ENCODE measurements at places on chromosomes 7 and 10.

GRCh38 chr7:8068892-8069686, 100.5 kb downstream of the GLCCI1 start:
- DNase-seq: no peak

- no peak for DNase-seq
These were observed 82.8 kb downstream of the GLCCI1 start for GRCh38 chr7:8051373-8051772.

GRCh38 chr10:100192350-100192749, 6.5 kb upstream of the ERLIN1 start:
- no peak for DNase-seq

DNA sequence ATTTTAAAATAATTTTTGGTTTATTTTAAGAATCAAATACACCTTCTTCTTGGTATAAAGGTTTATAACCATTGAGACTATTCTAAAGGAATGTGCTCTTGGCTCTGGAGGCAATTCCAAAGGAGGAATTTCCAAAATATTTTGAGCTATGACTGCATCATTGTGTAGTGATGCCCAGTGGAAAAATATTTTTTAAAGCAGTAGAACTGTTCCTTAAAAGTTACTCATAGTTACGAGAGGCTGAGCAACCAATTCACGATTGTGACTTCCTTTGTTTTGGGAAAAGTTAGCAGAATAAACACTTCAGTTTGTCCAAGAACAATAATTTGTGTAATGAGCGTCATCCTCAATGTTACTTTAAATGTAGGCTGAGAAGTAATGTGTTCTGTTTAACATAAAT, 233.6 kb downstream of the BAMBI start:
- no peak for DNase-seq

- no peak for DNase-seq
These were observed 10.0 kb upstream of the CPXM2 start for GRCh38 chr10:123901621-123902020.

DNA sequence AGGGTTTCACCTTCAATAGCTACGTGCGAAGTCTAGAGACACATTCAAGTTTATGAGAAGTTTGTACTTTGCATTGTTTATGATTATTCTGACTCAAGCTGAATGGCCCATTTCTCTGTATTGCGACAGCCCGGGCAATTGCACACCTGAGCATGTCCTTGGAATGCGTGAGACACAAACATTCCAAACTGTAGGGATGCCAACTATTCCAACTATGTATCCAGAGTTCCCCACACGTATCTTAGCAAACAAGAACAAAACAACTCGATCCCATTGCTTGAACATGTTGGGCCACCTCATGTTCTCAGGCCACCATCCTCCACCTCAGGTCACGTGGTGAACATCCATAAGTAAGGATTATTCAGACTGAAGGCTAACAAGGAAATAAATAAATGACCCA, 51.4 kb upstream of the EGFR start:
- DNase-seq: no peak

DNA sequence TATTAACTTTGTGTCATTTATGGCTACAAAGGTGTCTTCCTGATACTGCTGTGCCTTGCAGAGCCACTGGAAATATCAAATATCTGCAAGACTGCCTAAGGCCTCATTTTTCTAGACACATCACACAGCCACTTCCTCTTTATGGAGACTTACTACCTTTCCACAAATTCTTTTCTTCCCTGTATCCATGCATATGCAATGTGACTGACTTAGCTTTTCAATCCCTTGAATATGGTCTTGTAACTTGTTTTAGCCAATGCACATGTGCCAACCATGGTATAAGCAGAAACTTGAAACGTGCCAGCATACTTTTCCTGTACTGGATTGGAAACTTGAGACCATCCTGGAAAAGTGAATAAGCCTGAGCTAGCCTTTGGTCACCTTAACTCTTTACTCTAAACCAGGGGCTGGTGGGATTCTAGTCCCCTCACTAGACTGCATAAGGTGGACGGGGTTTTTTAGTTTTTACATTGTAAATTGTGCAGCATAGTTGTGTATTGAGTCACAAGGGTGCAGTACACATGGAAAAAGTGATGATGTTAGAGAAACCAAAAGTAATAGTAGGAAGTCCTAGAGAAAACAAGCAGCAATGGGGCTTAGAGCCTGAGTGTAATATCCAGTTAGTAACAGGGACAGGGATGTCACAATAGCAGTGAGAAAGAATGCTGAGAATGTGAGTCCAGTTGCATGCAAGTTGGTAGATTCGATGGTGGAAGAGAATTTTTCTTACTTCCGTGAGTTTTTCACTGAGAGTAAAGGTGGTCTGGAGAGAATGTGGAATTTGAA, 879.5 kb downstream of the SORCS1 start:
- no peak for DNase-seq

DNA sequence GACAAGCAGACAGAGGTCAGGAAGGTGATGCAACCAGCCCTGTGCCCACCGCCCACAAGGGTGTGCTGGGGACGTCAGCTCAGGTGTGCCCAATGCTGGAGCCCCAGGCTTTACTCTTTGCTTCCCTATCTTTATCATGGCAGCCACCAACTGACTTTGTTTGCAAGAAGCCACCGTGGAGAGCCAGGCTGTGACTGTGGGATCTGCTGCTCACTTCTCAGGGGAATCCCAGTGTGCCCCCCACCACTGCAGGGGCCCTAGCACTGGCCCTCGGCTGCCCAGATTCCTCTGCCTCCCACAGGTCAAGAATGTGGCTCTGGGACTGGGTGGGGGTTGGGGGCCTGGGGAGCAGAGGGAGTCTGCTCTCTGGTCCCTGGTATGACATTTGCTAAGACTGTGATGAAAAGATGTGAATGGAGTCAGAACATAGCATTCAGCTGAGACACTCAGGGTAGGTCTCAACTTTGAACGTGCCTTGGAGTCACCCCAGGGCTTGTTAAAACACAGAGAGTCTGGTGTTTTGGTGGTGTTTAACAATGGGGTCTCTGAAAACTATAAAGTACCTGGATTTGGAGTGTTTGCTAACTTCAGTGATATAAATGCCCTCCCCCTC, 47.3 kb downstream of the ARHGAP22 start:
- DNase-seq: no peak

GRCh38 chr10:3902054-3902808, 117.2 kb upstream of the KLF6 start:
- DNase-seq: no peak

DNA sequence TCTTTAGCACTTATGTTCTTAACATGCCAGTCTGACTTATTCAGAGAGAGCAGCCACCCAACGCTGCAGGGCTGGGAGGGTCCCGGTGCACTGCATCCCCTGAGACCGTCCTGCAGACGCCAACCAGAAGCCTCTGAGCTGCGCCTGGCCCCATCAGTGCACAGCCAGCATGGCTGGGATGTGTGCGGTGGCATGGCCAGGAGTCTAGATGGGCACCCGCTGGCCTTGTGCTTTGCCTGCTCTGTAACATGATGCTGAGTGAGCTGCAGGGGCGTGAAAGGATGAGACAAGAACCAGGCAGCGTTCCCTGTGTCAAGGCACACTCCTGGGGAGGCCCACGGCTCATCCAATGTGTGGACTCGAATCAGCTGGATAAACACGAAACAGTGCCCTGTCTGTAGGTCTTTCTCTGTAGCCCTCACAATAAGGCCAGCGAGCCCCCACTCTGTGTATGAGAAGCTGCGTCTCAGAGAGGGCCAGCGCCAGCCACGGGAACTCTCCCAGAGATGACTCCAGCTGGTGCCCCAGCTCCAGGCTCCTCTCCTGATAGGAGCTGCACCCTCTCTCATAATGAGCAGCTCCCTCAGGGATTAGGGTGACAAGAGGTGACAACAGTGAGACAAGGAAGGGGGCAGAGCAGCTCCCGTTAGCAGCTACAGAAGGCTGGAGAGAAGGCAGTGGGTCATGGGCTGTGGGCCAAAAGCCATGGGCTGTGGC, 96.8 kb downstream of the TNS3 start:
- no peak for DNase-seq

DNA sequence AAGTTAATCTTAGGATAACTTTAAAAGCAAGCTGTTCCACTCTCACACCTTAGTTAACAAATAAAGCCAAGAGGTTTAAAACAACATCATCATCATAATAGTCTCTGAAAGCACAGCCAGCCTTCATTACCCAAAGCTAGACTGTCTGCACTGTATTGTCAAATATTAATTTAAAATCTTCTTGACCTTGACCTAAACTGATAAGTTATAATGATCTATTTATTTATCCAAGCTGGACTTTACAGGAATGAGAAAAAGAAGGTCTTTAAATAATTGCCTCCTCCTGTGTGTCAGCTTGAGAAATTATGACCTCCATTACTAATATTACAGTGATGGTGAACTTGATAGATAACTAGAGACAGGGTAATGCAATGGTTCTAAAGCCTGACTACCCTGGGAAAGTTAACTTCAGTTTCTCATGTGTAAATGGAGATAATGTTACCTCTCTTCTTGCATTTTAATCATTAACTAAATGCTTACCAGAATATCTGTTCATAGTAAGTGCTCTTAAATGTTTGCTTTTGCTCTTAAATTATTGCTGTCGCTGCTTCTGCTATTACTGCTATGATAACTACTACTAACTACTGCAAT, 111.0 kb downstream of the KAT6B start:
- DNase-seq: no peak

DNA sequence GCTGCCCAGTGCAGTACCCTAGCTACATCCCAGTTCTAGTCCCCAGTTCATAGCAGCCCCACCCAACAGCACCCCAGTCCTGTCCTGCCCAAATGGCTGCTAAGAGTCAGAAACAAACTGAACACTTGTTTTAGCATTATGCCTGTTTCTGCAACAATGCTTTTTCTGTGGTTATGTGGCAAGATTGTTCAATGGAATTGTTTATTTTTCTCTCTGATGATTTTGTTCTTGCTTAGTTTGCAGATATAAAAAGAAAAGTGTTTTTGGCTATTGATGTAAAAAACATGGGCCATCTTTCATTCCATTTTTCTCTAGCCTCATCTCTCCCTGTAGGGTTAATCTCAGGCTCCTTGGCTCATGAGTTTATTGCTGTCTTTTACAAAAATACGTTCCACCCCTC, 42.5 kb downstream of the LRRC4 start:
- no peak for DNase-seq

DNA sequence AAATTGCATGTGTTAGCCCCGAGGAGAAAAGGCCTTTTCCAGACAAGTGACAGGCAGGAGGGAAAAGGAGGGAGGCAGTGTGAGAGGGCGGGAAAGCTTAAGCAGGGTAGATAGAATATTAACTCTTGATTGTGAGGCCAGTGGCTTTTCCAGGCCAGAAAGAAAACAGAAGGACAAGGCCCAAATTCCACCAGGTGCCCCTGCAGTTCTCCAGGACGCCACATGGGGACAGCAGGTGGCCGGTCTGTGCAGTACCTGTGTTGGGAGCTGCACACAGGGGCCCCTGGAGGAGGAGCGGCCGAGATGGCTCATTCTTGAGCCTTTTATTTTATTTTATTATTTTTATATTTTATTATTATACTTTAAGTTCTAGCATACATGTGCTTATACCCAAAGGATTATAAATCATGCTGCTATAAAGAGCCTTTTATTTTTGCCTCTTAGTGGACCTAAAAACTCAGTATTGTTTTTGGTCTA, 141.3 kb upstream of the KLF14 start:
- no peak for DNase-seq

- DNase-seq: no peak
These were observed 14.8 kb upstream of the LSM8 start for GRCh38 chr7:118169146-118169545.

DNA sequence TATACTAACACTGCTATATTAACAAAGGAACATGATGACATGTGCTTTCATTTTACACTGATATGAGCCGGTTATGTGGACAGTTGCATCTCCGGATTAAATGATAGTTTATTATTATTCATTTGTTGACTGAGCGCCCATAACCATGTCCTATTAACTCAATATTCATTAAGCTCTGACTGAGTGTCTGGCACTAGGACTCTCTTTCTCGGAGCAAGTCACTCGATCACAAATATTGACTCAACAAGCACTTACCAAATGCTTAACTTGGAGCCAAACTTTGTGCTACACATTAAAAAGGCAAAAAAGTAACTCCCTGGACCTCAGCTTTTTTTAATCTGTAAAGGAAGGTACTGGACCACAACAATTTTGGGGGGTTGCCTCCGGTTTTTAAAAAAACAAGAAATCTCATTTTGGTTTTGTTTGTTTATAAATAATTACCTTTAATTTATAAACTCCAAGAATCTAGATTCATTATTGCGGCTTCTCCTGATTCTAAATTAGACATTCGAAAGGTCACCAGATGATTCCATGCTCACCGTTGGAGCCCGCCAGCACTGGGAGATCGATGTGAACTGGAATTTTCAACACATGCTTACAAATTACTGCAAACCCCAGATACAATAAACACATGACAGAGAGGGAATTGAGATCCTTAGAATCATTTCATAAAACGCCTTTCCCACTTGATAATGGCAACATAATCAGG, 8.9 kb upstream of the LYZL1 start:
- no peak for DNase-seq

- DNase-seq: no peak
These were observed 98.7 kb downstream of the ETV1 start for GRCh38 chr7:13890793-13891192.

DNA sequence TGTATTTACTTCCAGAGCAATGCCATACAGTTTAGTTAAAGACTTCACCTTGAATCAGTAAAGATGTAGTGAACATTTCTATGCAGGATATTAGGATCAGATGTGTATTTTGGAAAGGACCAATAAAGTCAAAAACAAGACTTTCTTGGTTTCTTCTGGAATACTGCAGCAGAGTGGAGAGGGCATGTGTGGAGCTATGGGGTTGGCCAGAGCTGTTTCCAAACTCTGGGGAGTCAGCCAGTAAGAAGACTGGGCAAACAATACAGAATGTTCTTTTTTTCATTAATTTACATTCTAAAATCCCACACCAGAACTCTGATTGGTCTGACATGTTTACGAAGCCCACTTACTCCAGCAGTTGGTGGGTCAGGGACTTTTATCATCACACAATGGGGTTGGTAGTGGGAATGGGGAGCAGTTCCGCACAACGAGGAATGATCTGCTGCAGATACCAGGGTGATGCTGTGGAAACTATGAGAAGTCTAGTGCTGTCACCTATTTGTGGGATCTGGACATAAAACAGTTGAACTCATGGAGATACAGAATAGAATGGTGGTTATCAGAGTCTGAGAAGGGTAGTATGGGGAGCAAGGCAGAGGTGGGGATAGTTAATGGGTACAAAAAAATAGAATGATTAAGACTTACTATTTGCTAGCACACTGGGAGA, 267.7 kb downstream of the MALRD1 start:
- DNase-seq: no peak

GRCh38 chr7:106369352-106369751, 84.6 kb upstream of the NAMPT start:
- no peak for DNase-seq
